ENCODE measurements at places on chromosomes 6 and 20. TPM values are rescaled to one million over a fixed set of nuclear protein-coding genes. Genes with fewer than 3 reads are reported as not detected.
A peak's percentile ranks its signal among the peaks of the same experiment; 100 is the strongest.

- no peak for DNase-seq
Observed at GRCh38 chr6:159142531-159142930, 26.7 kb upstream of the FNDC1 start.

- DNase-seq, result no peak
Observed at GRCh38 chr6:106642476-106642875, 13.1 kb downstream of the QRSL1 start.

GRCh38 chr20:25257756-25258475 is 10.0 kb downstream of the PYGB start:
- peak; percentile 60 for DNase-seq

DNA sequence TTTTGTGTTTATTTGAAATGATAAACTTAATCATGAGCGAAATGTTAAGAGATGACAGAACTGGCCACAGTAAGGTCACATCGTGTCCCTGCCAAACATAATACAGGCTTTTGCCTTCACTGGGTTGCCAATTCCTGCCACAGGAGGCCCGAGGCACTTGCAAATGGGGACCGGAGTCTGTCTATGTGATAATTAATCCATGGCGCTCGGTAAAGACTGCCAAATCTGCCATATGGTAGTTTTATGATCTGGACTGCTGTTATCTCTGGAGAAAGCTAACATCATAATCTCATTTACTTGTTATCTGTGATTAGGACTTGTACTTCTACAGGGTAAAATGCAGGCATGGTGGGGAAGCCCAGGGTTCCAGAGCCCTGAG is 170.5 kb upstream of the TSHZ2 start:
- DNase-seq, result no peak

Gene NKX2-2
- total RNA-seq, result not detected

Gene RAET1G
- 0.51 TPM for total RNA-seq

All from mesenteric fat pad (tissue), 1 donor.